ENCODE measurements at places on chromosomes 6 and 20. TPM values are rescaled to one million over a fixed set of nuclear protein-coding genes. Genes with fewer than 3 reads are reported as not detected.

SOX18 gene
- total RNA-seq: 52.4 TPM

RGS17 gene
- 3.4 TPM for total RNA-seq

SULF2 gene
- total RNA-seq: 205 TPM

CCM2L gene
- 16.7 TPM for total RNA-seq

TAAR8 gene
- total RNA-seq: not detected

POU5F1 gene
- not detected for total RNA-seq

C6orf15 gene
- 0.33 TPM for total RNA-seq

FAM209A gene
- total RNA-seq: not detected

CHRNA4 gene
- not detected for total RNA-seq

LGSN gene
- total RNA-seq: not detected

ENPP1 gene
- total RNA-seq: 0.65 TPM

PHF10 gene
- total RNA-seq: 28.4 TPM

ZNF318 gene
- total RNA-seq: 9.6 TPM

ETV7 gene
- total RNA-seq: 0.33 TPM

SCUBE3 gene
- total RNA-seq: 1.7 TPM

TFAP2B gene
- total RNA-seq: not detected

MLIP gene
- total RNA-seq: 18.7 TPM

ESR1 gene
- under 0.01 TPM for total RNA-seq
